H9 (cell line): ENCODE measurements at places on chromosomes 13 and 19.

DNA sequence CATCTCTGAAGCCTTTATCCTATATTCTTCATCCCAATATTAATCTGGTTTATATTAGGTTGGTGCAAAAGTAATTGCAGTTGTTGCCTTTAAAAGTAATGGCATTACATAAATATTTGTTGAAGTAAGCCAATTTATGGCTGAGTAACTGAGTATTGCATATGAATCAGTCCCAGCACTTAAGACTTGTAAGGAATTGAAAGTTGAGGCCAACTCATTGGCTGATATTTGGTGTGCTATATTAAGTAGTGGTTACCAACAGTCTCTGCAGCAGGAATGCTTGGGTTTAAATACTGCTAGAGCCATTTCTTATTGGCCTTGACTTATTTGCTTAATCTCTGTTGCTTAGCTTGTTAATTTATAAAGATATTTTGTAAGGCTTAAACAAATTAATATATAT, 460.7 kb downstream of the GPC6 start:
- no peaks in the 10 kb centered on the region for H3K27me3 ChIP-seq
- H3K36me3 ChIP-seq, result no peaks in the 10 kb centered on the region
- no peaks in the 10 kb centered on the region for H3K4me1 ChIP-seq
- H3K4me3 ChIP-seq, result no peak overlapping the region
- no peak for DNase-seq

DNA sequence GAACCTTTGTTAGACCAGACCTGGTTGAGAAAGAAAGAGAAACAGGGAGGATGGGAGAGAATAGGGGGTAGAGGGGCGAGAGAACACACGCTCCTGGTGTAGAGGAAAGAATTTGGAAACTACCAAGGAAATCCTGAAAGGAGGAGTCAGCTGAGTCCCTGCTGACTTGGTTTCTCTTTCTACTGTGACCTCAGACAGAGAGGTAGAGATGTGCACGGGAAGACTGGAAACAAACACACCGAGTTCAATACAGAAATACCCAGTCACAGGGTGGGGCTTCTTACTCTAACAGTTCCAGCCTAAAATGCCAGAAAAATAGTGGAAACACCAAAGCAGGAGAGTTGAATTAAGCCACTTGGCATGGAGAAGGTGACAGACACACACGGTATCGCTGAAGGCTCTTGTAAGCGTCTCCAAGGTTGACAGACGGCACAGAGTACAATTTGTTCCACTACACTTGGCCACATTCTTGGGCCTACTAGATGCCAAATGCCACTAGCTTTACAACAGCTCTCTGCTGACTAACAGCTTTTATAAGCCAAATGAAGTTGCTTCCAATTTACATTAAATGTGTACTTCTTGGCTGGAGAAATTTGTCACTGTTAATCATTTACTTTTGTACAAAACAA, 28.1 kb downstream of the LATS2 start:
- no peak for DNase-seq
- H3K27ac ChIP-seq, result no peak overlapping the region
- no peaks in the 10 kb centered on the region; the same call in 1 of the 2 replicates for H3K4me1 ChIP-seq
- peaks cover 18% of the 10 kb centered on the region for H3K36me3 ChIP-seq
- H3K4me3 ChIP-seq, result no peak overlapping the region

DNA sequence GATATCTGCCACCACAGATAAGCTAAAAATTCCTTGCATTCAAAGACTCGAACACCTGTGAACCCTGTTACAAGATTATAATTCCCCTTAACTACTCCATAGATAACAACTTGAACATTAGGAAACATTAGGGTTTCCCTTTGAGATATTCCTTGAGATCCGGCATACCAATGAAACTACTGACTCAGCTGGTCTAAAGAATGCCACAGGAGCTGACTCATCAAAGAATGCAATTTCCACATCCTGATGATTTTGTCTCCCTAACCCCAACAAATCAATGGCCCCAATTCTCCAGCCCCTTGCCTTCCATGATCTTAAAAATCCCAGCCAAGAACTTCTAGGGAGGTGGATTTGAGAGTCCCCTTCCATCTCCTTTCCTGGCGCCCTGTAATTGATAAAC, 35.6 kb upstream of the ZNF599 start:
- no peak overlapping the region for H3K27ac ChIP-seq
- H3K36me3 ChIP-seq, result peaks cover 5% of the 10 kb centered on the region
- no peak for DNase-seq
- H3K4me3 ChIP-seq, result no peak overlapping the region

DNA sequence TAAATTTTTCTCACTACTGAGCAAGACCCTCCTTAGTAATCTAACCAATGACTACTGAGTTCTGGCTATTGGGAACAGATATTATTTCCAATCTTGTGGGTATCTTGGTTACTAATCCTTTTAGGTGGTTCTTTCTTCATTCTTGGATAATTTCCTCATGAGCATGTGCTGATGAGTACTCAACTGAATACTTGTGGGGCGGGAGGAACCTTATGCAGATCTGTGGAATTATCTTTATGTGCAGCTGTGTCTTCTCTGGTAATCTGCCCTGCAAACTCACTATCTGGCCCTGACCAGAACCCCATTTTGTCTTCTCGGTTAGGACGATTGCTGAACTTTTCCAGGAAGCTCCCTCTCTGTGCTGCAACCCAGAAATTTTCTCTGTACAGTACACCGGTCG, 89.7 kb upstream of the TRPC4 start:
- H3K36me3 ChIP-seq, result no peaks in the 10 kb centered on the region
- H3K4me3 ChIP-seq, result no peak overlapping the region
- no peak for DNase-seq
- H3K4me1 ChIP-seq, result no peaks in the 10 kb centered on the region
- no peak overlapping the region for H3K27ac ChIP-seq

DNA sequence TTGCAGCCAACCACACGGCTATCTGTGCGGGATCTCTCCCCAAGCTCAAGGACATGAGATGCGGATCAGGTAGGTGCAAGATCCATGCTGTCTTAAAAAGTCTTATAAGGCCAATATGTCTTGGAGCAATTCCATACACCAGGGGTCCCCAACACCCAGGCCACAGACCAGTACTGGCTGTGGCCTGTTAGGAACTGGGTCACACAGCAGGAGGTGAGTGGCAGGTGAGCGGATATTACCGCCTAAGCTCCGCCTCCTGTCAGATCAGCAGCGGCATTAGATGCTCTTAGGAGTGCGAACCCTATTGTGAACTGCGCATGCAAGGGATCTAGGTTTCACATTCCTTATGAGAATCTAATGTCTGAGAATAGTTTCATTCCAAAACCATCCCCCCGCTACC, 68.8 kb upstream of the ZNF599 start:
- H3K4me3 ChIP-seq, result no peak overlapping the region
- H3K27ac ChIP-seq, result no peak overlapping the region
- peak; percentile 49 for DNase-seq
- H3K36me3 ChIP-seq, result no peaks in the 10 kb centered on the region

GRCh38 chr19:45306040-45306439, 16.6 kb downstream of the CKM start:
- no peaks in the 10 kb centered on the region; the same call in 1 of the 2 replicates for H3K4me1 ChIP-seq
- no peaks in the 10 kb centered on the region; the same call in 1 of the 2 replicates for H3K27me3 ChIP-seq
- no peak overlapping the region for H3K4me3 ChIP-seq
- H3K36me3 ChIP-seq, result no peaks in the 10 kb centered on the region; the same call in 2 of the 3 replicates
- DNase-seq, result no peak
- no peak overlapping the region for H3K27ac ChIP-seq

DNA sequence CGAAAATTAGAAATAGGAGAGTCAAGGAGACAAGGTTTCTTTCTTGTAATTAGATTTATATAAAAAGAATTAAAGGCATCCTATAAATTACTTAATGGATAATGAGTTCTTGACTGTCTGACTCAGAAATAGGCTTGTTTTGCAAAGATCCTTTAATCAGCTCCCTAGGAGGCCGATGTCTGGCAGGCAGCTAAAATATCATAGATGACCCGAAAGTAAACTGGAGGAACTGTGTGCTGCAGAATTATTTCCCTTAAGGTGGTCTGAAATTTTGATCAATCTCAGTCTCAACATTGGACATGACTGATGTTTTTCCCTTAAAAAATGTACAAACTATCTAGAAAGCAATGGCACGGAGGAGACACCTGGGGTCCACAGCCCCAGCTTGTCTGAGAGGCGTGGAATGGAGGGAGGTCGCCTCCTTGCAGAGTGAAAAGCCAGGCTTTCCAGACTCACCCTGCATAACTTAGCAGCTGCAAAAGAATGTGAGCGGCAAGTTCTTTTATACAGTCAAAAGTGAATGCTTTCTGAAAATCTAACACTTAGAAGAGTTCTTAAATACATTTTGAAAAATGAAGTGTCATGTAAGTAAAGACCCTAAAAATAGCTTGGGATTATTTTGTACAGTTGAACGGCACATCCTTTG, 44.8 kb downstream of the MBNL2 start:
- H3K4me3 ChIP-seq, result no peak overlapping the region
- peaks cover 9% of the 10 kb centered on the region; the same call in 1 of the 2 replicates for H3K4me1 ChIP-seq
- H3K27ac ChIP-seq, result peak overlapping the region; percentile 86
- no peaks in the 10 kb centered on the region for H3K36me3 ChIP-seq

DNA sequence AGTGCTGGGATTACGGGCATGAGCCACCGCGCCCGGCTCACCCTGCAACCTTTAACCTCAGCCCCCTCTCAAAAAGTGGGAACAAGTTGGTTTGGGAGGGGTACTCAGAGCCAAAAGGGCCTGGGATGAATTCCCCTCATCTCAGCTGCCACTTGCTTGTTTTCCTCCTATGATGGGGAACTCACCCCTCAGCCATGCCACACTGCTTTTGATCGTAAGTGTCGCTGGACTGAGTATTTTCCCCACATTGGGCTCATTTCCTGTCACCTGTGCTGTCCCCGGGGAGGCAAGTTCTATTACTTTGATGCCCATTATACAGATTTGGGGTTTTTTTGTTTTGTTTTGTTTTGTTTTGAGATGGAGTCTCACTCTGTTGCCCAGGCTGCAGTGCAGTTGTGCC, 6.5 kb downstream of the R3HDM4 start:
- no peak for DNase-seq
- H3K27me3 ChIP-seq, result no peaks in the 10 kb centered on the region
- peaks cover 12% of the 10 kb centered on the region for H3K36me3 ChIP-seq
- no peaks in the 10 kb centered on the region for H3K4me1 ChIP-seq

GRCh38 chr19:10653482-10653731, 739 bp upstream of the ILF3 start:
- peak overlapping the region; percentile 93 for H3K4me3 ChIP-seq
- H3K27ac ChIP-seq, result peak overlapping the region; percentile 60
- H3K36me3 ChIP-seq, result peaks cover 31% of the 10 kb centered on the region

- no peaks in the 10 kb centered on the region for H3K27me3 ChIP-seq
- H3K4me1 ChIP-seq, result no peaks in the 10 kb centered on the region
- H3K27ac ChIP-seq, result no peak overlapping the region
These were observed 53.4 kb downstream of the KLF12 start for GRCh38 chr13:74080762-74081161.

DNA sequence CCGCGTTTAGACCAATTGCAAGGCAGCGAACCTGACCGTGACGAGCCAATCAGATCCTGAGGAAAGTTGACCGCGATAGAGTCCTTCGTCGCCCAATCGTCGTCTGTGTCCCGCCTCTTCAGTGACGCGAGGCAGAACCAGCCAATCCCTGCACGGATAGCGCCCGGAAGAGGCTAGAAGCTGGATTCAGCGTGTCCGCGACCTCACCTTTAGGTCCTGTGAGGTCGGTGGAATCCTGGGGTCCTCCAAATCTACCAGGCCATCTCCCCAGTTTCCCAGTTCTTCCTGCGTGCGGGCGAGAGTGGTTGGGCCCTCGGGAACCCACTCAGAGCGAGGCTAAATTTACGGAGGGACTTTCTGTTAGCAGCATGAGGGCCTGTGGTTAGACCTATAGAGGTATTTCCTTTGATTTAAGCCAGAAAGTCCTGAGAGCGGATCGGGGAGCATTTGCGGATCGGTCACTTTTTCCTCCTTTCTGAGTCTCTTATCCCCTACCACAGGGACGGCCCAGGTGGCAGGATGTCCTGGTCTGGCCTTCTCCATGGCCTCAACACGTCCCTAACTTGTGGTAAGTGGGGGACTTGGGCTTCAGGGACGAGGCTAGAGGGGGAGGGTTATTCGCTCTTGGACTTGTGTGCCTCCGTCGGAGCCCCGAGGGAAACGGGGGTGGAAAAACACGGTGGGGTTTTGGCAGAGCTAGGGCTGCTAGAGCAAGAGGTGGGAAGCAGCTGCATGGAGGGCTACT, at the start of gene MRPS12:
MRPS12 (plus strand) TSS at position 169 of the 745 bp plus-strand sequence; CDS start at position 520, 351 bp downstream.
- H3K36me3 ChIP-seq, result peaks cover 52% of the 10 kb centered on the region
- peak within 1 kb of the TSS; percentile 42 for H3K27ac ChIP-seq
- H3K27me3 ChIP-seq, result no peaks in the 10 kb centered on the region
- peak; percentile 99 for DNase-seq

GRCh38 chr13:34006011-34006410, 188.1 kb downstream of the RFC3 start:
- no peak overlapping the region for H3K27ac ChIP-seq
- H3K27me3 ChIP-seq, result no peaks in the 10 kb centered on the region
- H3K36me3 ChIP-seq, result no peaks in the 10 kb centered on the region
- DNase-seq, result no peak
- H3K4me3 ChIP-seq, result no peak overlapping the region

DNA sequence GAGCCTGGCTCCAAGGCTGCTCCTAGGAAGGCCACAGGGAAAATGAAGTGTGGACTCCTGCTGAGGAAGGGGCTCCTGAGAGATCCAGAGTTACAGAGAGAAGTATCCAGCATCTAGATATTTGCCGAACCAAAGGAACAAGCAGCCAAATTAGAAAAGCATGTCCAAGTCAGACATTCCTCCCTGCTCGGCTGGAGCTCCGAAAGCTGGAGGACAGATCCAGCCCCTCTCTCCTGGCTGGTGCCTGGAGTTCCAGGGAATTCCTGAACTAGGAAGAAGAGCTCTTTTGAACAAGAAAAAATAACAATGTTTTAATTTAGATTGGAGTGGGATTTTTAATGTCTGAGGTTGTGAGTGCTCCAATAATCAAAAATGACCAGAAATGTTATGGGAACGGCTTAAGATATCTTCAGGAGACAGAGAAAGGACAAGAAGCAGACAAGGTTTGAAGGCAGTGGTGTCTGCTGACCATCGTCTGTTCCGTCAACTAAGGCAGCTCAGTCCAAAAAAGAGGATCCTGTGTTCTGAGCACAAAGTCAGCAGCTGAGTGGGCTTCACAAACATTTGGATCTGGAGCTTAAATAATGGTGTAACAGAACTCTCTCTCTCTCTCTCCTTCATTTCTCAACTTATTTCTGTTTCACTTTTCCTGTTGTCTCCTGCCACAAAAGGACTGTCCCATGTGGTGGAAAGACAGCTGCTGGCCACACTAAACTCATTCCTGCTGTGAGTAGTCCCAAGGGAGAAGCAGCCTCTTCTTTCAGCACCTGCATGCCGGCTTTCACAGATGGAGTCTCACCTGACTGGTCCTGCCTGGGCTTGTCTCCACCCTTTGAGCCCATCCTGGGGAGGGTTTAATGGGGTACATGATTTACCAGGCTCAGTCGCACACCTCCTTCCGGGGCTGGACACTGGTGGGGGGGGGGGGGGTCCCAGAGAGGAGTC, 31.5 kb upstream of the IRS2 start:
- DNase-seq, result no peak
- no peak overlapping the region for H3K27ac ChIP-seq
- no peaks in the 10 kb centered on the region; the same call in 2 of the 3 replicates for H3K36me3 ChIP-seq

- no peak overlapping the region for H3K4me3 ChIP-seq
- H3K27me3 ChIP-seq, result no peaks in the 10 kb centered on the region
- DNase-seq, result no peak
These were observed 136.3 kb upstream of the SERP2 start for GRCh38 chr13:44237276-44237767.
